ENCODE measurements at places on chromosomes 16 and 17.

GRCh38 chr16:66603537-66604375, 748 bp upstream of the CMTM3 start:
- peak; percentile 57 for DNase-seq

GRCh38 chr17:559551-560431, 154.8 kb downstream of the VPS53 start:
- DNase-seq: no peak

DNA sequence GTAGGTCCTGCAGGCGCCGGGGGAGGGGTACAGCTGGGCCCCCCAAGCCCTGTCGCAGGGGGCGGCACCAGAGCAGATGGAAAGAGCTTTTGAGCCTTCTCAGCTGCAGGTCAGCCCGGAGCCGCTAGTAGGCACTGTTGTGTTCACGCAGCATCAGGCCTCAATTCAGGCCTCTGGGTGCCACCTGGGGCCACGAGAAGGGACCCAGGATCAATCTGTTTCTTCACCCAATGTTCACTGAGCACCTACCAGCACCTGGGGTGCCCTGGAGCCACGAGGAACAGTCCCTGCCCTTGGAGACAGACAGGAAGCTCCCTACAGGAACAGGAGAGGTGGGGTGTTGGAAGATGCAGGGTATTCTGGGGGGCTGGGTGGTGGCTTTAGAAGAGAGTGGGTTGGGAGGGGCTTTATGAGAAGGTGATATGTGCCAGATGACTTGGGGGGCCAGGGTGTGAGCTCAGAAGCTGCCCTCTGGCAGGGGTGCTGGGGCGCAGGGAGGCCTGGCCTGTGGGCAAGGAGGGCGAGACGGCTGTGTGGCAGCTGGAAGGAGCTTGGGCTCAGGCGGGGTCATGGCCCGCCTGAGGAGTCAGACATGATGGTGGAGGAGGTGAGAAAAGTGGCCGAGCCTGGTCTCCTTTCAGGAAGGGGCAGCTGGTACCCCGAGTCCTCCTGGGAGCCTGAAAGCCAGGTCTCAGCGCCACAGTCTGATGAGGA, 121.9 kb upstream of the GSE1 start:
- DNase-seq: peak; percentile 84

DNA sequence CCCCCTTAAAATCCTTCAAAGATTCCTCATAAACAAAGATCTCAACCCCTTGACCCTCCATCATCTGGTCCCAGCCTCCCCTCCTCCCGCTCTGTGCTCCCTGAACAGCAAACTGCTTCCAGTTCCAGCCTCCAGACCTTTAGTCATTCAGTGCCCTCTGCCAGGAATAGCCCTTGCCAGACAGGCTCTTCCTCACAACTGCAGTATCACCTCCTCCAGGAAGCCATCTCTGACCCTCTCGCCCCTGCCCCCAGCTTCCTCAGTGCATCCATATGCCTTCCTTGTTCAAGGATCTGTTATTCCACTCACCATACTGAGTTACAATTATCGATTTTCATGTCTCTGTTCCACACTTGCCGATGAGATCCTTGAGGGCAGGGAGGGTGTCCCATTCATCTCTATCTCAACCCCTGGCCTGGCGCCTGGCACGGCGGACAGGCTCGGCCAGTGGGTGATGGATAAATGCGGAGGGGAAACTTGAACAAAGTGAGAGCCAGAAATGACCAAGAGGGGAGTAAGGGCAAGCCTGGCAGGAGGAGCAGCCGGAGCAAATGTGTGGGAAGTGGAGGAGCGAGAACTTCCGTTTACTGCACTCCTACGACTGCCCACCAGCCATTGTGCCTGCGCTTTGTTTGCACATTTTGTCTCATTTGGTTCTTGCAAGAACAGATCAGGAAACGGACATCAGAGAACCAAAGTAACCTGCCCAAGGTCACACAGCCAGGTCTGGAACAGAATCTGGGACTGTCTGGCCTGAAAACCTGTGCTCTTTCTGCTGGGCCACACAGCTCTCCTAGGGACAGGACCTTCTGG, 2.0 kb upstream of the NXPH3 start:
- no peak for DNase-seq

Data from GM20000 (cell line).